Cardiac muscle cell (in vitro differentiated cells and primary cell): ENCODE measurements at places on chromosomes 7 and 10. TPM values are rescaled to one million over a fixed set of nuclear protein-coding genes. Genes with fewer than 3 reads are reported as not detected.

DNA sequence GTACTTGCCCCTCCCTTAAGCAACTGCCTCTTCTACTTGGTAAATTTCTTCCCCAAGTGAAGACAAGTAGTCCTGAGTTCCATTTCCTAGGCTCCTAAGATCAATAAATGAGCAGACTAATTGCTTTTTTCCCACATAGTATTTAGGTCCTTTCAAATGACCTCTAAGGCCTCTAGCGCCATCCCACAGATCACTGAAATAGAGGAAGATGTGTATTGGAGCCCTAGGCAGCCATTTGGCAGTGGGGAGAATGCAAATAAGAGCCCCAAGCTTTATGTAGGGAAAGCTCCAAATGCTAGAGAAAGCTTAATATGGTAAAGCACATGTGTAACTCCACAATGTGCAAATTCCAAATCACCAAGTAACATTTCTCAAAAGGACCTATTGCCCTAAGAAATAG lies 316.5 kb upstream of the PHF14 start:
- H3K4me3 ChIP-seq, result no peak overlapping the region
- no peaks in the 10 kb centered on the region for H3K4me1 ChIP-seq
- no peaks in the 10 kb centered on the region for H3K27me3 ChIP-seq
- no peak overlapping the region for H3K27ac ChIP-seq

C7orf57 gene
- 0.11 TPM in 1 of 2 replicates, not detected in the other for polyA plus RNA-seq

DNA sequence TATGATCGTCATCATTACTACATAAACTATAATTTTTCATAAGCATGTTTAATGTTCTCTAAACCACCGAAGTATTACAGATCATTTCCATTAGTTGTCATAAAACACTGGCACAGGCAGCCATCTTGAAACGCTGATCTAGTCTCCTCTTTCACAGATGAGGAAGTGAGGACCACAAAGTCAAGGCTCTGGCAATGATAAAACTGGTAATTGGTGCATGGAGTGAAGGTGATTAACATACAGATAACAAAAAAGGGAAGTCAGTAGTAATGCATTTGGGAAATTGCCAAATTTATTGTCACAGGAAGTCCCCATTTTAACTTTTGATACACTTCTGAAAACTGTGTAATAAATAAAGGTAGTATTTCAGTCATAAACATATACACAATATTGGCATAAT lies 49.3 kb downstream of the FBXL13 start:
- H3K4me1 ChIP-seq, result no peaks in the 10 kb centered on the region
- DNase-seq, result no peak
- H3K4me3 ChIP-seq, result no peak overlapping the region
- no peak overlapping the region for H3K27ac ChIP-seq
- no peaks in the 10 kb centered on the region for H3K36me3 ChIP-seq

DNA sequence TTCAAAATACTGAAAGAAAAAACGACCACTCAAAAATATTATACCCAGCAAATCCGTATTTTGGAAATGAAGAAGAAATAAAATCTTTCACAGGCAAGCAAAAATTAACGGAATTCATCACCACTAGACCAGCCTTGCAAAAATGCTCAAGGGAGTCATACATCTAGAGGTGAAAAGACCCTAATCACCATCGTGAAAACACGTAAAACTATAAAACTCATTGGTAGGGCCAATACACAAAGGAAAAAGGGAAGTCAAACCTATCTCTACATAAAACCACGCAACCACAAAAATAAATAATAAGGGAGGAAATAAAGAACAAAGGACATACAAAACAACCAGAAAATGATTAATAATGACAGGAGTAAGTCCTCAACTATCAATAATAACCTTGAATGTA lies 6.6 kb upstream of the AKR1B1 start:
- DNase-seq, result no peak
- H3K36me3 ChIP-seq, result no peaks in the 10 kb centered on the region
- no peaks in the 10 kb centered on the region for H3K27me3 ChIP-seq
- H3K27ac ChIP-seq, result no peak overlapping the region
- H3K4me3 ChIP-seq, result no peak overlapping the region
- no peaks in the 10 kb centered on the region for H3K4me1 ChIP-seq

GBX1 gene
- polyA plus RNA-seq, result 1.1 and 1.3 TPM in 2 replicates

GRCh38 chr7:35487402-35487801 lies 207.5 kb downstream of the HERPUD2 start:
- no peaks in the 10 kb centered on the region for H3K36me3 ChIP-seq
- H3K4me1 ChIP-seq, result peaks cover 32% of the 10 kb centered on the region
- H3K4me3 ChIP-seq, result no peak overlapping the region
- no peak overlapping the region for H3K27ac ChIP-seq
- no peaks in the 10 kb centered on the region for H3K27me3 ChIP-seq

SLC26A5 gene
- polyA plus RNA-seq, result 0.12 and 0.44 TPM in 2 replicates
